ENCODE measurements at places on chromosomes 6 and 20.

DNA sequence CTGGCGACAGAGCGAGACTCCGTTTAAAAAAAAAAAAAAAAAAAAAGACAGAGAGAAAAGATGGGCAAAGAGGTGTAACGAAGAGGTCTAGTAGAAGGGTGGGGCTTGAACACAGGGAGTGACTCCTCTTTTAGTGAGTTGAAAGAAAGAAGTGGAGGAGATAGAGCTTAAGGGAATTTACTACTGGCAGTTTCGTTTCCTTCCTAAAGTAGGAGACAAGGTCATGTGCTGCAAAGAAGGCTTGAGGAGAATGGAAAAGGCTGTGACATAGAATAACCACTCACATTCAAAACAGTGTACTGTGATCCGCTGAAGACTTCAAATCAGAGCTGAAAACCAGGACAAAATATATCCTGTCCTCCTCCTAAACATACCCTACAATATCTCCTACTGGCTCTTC lies 63.8 kb upstream of the EIF2S2 start:
- no peak for DNase-seq

- no peak for DNase-seq
Observed at GRCh38 chr6:149750136-149750609, 632 bp downstream of the PCMT1 start.

DNA sequence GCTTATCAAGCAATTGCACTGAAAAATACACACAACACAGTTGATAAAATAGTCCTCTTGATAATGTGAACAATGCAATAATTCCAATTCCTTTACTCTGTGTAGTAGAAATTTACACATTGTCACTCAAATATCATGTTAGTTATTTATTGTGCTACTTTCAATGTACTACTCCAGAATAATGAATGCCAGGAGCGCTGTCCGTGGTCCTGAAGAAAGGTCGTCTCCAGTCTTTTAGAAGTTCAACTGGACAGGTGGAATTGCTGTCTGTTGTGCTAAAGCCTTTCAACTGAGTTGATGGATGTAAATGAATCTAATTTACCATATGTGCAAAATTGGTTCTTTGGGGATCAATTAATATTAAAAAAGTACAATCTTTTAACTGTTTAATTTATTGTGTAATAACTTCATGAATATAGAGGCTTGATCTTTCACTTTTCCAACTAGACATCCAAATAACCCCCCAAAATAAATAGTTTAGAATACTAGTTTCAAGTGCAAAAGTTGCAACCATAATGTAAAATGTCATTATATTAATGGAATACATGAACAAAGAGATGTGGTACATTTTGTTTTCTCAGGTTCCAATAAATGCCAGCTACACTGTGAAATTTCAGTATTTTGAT lies 3.2 kb downstream of the GRIK2 start:
- peak; percentile 64 for DNase-seq

GRCh38 chr6:2426561-2427340 lies 181.3 kb upstream of the GMDS start:
- no peak for DNase-seq

DNA sequence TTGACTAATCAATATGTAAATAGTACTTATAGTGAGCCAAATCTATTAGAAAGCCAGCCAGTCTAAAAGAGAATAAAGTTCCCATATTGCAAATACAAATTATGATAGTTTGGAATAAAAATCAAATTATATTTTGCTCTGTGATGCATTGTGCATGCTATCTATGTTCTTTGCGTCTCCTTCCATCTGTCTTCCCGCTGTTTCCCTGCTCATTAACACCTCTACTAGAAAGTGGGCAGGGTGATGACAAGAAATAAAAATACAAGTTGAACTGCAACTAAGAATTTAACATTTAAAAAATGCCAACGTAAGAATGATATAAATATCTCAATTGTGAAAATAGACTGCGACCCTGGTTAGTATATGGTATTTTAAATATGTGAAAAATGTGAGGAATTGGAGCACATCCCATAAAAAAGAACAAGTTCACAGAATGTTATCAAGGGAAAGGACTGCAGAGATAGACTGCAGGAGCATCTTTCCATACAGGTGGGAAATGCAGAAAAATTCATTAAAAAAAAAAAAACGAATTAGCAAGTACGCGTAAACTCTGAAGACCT lies 157.6 kb upstream of the PDE7B start:
- DNase-seq, result no peak

GRCh38 chr20:63736893-63737694 lies 630 bp downstream of the LIME1 start:
- no peak for DNase-seq

DNA sequence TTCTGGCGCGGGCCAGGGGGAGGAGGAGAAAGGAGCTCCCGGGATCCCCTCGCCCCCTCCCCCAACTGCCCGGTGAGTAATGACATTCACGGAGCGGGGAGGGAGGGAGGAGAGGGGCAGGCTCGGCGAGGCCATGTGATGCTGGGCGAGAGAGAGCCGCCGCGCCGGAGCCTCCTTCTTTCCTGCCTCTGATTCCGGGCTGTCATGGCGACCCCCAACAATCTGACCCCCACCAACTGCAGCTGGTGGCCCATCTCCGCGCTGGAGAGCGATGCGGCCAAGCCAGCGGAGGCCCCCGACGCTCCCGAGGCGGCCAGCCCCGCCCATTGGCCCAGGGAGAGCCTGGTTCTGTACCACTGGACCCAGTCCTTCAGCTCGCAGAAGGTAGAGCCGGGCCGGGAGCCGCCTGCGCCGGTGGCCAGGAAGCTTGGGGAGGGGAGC lies at the start of gene GDAP1L1:
Gene GDAP1L1 (plus strand): TSS at position 178 of the 441 bp plus-strand sequence. CDS start 27 bp downstream, at position 205.
- DNase-seq, result peak; percentile 29

- DNase-seq, result no peak
Observed at GRCh38 chr6:155187106-155187505, 76.7 kb upstream of the CLDN20 start.

- no peak for DNase-seq
Observed at GRCh38 chr6:160986851-160987250, 4.7 kb upstream of the MAP3K4 start.

GRCh38 chr6:111114482-111114881 lies 27.2 kb downstream of the SLC16A10 start:
- no peak for DNase-seq

DNA sequence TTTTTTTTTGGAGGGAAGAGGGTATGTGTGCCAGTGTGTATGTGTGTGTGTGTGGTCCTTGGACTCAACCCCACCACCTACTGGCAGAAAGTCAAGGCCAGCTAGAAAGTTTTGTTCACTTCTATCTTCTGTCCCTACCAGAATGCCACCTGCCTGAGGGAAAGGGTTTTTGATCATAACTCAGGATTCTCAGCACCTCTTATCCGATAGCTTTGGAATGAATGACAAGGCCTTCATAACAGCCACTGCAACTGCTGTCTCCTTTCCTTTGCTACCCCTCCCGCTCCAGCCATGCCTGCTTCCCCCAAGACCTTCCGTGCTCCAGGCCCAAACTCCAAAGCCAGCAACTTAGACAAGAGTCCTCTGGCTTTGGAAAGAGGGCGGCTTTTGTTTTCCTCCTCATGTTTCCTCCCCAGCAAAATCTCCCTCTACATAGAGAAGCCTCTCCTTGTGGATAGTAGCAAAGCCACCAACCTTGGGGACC lies 18.7 kb downstream of the BTN3A1 start:
- DNase-seq, result no peak

DNA sequence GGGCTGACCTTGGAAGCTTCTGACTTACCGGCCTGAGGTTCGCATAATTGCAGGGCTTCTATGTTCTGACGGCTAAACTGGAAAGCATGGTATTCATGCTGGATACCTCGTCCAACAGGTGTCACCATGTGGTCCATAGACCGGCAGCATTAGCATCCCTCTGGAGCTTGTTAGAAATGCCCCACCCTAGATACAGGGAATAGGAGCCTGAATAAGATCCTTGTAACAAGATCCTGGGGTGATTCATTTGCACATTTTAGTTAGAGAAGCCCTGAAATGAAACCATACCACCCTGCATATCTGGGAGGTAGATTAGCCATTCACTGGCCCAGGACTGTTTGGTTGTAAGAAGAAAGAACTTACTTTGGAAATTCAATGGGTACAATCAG lies 77.7 kb downstream of the TMEM170B start:
- DNase-seq, result no peak

DNA sequence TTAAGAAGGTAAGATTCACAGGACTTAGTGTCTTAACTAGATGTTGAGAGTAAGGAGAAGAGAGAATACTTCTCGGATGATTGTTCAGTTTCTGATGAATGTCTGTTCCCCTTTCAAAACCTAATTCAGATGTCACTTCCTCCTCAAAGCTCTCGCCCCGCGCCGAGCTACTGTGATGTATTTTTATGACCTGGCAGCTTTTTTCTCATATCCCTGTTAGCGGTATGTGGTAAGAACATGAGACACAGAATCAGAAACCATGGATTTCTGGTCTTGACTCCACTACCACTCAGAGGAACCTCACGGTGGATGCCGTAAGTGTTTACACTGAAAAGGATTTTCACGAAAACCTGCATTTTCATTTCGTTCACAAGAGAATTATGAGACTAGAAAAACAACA lies 48.4 kb downstream of the CEP43 start:
- no peak for DNase-seq
